Activated CD4-positive, alpha-beta T cell treated with anti-CD3 and anti-CD28 coated beads, Interleukin-2, Interleukin-6, amounts not matched to agents 100 ng/mL and 50 ng/mL, durations not matched to agents 16 hours and 8 hours (primary cell): ENCODE measurements at places on chromosomes 12 and 14.

DNA sequence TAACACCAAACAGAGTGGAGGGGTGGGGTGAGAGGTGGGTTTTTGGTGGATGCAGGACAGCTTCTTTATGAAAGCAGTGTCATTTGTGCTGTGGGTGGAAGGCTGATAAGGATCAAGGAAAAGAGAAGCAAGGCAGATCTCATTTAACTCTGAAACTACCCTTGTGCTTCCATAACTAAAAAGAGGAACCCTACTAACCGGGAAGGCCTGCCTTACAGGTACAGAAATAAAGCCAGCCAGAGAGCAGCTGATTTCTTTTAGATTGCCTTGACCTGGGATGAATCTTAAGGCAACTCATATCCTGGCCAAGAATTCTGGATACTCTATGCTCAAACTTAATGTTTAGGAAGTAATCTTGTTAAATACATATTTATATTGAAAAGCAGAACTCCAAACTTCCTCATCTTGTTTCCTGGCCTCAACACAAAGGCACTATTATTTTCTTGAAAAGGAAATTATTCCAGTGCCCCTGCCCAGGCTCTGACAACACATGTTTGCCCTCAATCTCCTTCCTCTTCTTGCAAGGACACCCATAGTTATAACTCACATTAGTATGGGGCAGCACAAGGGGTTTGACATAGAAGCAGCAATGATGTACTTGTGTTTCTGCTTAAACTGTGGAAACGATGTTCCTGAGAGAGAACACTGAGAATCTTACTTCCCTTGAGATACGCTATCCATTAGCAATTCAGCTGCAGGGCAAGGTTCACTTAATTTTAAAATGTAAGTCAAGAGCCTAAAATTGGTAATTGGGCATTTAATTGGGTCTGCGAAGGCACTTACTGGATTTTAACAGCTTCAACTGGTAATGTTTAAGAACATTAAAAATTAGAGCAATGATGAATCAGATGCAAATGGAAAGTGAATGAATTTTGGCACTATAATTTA, 173.7 kb downstream of the STXBP6 start:
- DNase-seq, result no peak

DNA sequence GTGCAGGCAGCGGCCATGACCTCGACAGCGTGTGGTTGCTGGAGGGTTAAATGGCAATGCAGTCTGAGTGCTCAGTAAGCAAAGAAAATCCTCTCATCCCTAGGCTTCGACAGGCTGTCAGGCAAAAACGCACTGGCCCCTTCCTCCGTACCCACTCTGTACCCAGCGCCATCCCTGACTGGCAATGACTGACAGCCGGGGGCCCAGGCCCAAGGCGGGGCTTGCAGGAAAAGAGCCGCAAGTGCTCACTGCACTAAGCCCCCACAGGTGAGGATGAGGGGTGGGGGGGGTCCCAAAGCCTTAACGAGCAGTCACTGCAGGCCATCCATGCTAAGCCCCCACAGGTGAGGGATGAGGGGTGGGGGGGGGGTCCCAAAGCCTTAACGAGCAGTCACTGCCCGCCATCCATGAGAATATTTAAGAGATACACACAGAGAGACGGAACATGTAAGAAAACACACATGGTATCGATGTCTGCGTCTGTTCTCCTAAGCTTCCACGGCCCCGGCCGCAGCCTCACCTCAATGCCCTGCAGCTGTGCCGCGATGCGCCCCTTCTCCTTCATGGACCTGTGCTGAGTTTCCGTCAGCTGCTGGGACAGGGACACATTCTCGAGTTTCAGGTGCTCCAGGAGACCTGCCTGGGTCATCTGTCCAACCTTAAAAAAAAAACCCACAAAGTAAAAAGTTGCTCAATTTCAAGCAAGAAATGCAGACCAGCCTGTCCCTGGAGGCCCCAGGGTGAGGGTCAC, 30.7 kb downstream of the GOLGA3 start:
- DNase-seq, result no peak

GRCh38 chr14:93543766-93544165, 113.0 kb downstream of the UNC79 start:
- DNase-seq, result peak; percentile 4

- DNase-seq, result peak; percentile 17
These were observed 30.0 kb upstream of the GRIP1 start for GRCh38 chr12:66708704-66709456.

GRCh38 chr12:120037851-120038250, 48.8 kb downstream of the BICDL1 start:
- DNase-seq, result no peak
